T-helper 17 cell (primary cell): ENCODE measurements at places on chromosomes 4 and X.
A peak's percentile ranks its signal among the peaks of the same experiment; 100 is the strongest.

DNA sequence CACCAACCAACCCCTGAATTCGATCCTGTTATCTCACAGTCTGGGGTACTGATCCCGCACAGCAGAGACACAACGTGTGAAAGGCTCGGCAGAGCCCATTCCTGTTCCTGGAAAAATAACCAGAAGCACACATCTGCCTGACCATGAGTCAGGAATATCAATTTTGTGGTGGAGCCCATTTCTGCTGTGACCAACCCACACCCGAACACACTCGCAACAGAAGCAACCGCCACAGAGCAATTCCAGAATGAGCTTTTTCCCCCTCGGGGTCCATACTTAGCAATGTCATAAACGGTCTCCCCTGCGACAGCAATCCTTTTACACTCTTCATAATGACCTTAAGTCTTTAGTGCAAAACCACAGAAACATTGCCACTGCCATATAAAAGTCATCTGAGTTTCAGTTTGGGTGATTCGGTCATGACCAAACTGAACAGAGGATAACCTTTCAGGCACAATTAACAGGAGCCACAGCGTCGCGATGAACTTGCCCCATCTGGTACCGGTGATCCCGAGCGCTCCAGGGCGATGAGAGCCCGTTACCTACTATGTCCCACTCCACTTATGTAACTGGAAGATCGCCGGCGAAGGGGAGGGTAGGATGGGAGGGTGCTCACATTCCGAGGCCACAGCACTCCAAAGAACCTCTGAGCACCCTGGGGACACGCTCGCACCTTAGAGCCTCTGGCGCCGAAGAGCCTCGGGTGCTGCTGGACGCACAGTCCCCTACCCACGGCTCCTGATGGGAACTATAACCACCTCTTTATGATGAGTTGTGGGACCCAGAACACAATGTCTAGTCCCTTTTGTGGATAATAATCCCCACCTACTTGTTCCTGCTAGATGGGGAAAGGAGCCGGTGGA lies 1.1 kb downstream of the MECP2 start:
- DNase-seq, result no peak

- no peak for DNase-seq
Observed at GRCh38 chrX:10074241-10074941, 82.4 kb upstream of the CLCN4 start.

DNA sequence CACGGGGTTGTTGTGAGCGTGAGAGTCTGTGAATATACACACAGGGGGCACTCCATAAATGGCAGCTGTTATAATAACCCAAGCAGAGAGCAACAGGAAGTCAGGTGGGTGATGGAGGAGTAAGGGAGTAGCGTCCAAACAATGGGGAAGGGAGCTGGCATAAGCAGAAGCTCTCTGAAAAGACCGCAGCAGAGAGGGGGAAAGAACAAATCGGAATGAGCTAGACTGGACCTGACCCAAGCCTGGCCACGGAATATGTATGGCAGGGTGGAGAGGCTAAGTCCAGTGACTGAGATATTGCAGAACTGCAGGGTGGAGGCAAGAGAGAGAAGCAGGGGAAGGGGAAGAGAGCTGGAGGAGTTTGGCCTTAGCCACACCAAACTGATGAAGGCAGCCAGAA lies 6.5 kb upstream of the GJB1 start:
- DNase-seq, result no peak

DNA sequence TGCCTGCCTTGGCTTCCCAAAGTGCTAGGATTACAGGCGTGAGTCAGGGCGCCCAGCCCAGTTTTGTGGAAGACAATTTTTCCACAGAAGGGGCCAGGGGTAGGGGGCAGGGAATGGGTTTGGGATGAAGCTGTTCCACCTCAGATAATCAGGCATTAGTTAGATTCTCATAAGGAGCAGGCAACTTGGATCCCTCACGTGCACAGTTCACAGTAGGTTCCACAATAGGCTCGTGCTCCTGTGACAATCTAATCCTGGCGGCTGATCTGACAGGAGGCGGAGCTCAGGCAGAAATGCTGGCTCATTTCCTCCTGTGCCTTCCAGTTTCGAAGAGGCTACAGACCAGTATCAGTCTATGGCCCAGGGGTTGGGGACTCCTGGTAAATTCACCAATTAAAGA lies 491.6 kb upstream of the AADAT start:
- no peak for DNase-seq

GRCh38 chr4:96193061-96193460 lies 353.2 kb downstream of the PDHA2 start:
- DNase-seq, result no peak

DNA sequence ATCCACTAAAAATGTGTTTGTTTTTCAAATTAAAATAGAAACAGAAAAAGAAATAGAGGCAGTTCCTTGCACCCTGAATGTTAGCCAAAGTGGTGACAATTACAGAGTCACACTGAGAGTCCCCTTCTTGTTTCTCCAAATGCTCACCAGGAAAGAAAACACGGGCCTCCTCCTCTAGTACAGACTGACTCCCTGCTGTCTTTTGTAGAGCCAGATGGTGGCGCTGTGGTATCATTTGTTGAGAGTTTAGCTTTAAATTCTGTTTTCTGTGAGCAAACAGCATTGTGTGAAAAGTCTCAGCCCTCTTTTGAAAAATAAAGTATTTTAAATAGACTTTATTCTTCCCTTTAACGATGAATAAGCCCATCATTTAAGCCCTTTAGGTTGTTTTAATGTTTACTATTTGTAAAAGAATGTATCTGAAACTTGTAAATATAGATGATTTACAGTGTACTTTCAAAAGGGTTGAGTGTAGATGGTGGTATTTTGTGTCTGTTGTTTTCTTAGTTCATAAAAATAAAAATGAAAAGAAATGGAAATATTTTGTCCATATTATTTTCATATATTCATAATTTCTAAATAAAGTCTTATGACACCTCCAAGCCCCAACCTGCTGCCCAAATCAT lies 36.9 kb upstream of the ATOH1 start:
- DNase-seq, result no peak

- DNase-seq, result no peak
Observed at GRCh38 chr4:56450342-56450741, 14.3 kb downstream of the PAICS start.

DNA sequence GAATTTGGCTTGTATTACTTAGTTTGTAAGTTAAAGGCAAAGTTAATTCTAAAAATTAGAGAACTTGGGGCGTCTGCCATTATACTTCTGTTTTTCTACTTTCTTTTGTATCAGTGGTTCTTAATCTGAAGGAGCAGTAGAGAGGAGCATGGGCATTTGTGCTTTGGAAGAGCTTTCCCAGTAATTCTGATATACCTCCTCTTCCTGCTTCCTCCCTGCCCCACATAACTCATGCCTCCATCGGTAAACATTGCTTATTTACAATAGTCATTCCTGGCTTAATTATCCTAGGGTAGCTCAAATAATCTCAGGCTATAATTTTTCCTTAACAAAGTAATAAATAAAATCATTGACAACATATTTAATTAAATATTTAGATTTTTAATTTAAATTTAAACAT lies 37.1 kb upstream of the SPARCL1 start:
- DNase-seq, result no peak

DNA sequence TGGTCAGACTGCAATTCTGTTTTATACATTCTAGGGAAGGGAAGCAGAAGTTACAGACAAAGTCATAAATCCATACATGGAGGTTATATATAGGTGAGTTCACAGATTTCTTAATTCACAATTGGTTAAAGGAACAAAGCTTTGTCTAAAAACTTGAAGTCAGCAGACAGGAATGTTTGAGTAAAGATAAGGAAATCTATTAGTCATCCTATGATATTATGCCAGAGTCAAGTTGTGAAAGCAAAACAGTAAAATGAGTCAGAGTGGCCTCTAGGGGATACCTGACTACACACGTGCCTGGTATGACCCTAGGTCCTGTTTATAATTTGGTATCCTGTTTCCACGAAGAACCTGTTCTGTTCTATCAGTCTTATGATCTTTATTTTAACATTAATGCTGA lies 31.5 kb downstream of the ACTRT1 start:
- no peak for DNase-seq

DNA sequence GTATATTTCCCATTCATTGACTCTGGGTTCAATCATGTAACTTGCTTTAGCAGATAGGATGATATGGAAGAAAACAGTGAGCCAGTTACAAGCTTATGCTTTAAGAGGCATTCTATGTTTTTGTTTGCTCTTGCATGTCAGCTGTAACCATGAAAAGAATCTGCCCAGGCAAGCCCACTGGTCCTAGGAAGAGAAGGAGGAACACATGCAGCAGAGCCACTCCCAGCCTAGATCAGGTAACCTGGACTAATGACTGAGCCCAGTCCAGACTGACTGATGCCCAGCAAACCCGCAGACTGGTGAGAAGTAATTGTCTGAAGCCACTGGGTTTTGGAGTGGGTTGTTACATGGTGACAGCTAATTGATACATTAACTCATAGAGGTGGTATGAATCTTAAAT lies 167.9 kb downstream of the COL4A6 start:
- DNase-seq, result no peak

DNA sequence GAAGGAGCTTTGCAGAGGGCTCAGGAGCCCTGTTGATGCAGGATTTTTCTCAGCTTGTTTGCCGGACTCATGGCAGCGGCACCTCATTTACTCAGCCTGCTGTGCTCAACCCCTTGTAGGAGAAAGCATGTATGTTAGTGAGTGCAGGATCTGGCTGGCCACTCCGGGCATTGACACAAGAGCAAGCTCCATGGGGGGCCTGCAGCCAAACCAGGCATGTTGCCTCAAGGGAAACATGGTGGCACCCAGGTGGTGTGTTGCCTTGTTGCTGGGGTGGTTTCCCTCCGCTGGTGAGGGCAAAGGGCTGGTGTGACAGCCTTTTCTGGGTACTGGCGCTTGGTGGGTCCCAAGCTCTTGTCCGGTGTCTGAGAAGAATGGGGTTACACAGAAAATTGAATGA lies 189.3 kb upstream of the ANXA3 start:
- no peak for DNase-seq

DNA sequence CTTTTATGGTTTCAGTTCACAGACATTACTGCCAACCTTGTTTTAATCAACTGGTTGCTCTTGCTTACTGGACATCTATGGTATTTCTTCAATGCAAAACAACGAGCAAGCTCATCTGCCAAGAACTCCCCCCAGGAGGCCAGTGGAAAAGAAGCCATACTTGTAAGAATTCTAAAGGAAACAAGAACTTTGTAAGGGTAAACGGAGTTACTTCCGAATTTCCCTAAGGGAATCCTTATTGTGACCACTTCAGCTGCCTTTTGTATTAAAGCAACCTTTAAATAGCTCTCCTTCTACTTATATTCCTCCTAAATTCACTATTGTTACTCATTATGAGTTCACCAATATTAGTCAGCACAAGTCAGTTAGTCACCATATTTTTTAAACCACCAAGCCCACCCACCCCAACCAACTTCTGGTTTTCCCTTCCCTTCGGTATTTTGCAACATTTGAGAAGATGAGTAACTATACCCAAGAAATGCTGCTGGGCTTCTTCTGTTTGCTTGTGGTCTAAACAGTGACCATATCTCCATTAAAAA lies 602.8 kb upstream of the DIPK2B start:
- no peak for DNase-seq

DNA sequence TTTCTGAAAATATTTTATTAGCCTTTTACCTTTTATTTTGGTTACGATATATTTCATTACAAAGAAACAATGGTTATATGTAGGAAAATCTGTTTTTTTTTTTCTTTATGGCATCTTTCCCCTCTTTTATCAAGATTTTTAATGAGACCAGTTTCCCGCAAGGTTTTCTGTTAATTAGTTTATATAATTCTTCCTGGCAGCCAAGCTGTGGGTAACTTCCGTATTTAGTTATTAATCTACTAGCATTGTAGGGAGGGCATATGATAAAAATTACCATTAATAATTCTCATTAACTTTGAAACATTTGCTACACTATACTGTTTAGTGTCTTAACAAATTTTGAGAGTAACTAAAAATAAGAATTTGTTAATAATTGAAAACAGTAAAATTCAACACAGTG lies 181.1 kb upstream of the GPRIN3 start:
- DNase-seq, result no peak

DNA sequence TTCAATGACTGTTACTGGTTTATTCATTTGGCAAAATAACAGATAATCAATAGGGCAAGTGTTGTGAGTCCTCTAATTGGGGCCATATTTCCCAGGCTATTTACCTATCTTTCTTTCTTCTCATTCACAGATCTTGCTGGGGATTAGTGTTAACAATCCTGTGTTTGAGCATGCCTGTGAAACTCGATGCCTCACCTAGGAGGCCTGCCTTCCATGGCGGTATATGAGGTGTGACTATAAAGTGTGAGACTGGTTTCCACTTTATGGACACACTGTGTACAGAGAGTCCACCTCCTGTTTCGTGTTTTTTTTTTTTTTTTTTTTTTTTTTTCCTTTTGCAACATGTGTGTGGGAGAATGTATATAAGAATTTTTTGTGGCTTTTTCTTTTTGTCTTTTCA lies 199.3 kb downstream of the BMPR1B start:
- no peak for DNase-seq

DNA sequence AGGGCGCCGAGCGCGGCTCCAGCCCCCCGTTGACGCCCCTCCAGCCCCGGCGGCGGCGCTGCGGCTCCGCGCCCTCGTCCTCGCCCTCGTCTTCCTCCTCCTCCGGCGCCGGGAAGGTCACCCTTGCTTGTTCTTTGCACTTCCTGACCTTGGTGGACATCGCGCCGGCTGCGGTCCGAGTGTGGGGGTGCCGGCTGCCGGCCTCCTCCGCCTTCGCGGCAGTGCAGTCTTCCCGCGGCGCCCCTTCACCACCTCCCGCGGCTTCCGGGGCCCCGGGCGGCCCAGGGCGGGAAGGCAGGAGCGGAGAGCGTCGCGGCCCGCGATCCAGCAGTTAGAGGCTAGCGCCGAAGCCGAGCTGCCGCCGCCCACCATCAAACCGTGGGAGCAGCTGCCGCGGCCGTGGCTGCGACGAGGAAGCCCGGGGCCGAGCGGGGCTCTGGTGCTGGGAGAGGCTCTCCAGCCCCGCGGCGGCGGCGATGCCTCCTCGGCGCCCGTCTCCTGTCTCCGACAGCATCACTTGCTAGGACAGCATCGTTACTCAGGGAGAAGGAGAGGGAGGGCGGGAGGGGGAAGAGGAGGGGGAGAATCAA lies at the start of gene TRPC3:
Gene TRPC3, minus strand, starts transcription at position 540 of the 590 bp plus-strand sequence. Its CDS starts 380 bp downstream, at position 160.
- peak; percentile 26 for DNase-seq

DNA sequence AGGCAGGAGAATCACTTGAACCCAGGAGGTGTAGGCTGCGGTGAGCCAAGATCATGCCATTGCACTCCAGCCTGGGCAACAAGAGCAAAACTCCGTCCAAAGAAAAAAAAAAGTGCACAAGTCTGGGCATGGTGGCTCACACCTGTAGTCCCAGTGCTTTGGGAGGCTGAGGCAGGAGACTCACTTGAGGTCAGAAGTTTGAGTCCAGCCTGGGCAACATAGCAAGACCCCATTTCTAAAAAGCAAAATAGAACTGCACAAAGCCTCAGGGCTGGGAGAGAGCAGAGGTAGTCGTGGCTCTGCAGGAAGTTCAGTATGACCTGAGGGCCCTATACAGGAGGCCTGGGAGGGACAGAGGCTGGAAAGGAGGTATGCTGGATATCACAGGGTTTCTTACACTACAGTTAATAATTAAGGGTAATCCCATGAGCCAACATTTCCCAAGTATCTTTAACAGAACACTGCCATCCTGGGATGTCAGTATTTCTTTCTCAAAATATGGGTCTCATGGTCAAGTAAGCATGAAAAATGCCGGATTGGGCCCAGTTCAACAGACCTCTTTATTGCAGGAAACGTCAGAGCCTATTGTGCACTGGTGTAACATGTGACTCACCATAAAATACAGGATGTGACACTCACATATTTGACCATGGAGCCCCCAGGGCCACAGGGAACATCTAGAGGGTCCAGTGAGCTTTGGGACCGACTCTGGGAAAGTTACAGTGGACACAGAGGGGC lies 37.8 kb downstream of the ACSL1 start:
- DNase-seq, result no peak

GRCh38 chrX:69137371-69138117 lies 27.7 kb downstream of the PJA1 start:
- DNase-seq, result no peak
